Activated CD8-positive, alpha-beta memory T cell treated with anti-CD3 and anti-CD28 coated beads for 1 hour (primary cell): ENCODE measurements at places on chromosomes 2 and 18.

GRCh38 chr2:19592197-19592596, 233.8 kb upstream of the OSR1 start:
- DNase-seq = no peak

- DNase-seq = no peak
Measured at GRCh38 chr18:2855560-2856350, 8.9 kb downstream of the EMILIN2 start.

DNA sequence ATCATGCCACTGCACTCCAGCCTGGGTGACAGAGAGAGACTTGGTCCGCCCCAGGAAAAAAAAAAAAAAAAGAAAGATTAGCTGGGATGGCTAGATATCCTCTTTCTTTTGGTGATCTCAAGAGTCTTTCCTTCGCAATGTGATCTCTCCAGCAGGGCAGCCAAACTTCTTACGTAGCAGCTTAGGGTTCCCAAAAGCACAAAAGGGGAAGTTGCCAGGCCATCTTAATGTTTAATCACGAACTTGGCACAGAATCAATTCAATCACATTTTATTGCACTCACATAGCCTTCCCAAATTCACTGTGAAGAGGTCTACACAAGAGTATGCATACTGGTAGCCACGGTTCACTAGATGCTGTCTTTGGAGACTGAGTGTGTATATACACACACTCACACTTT, 53.1 kb downstream of the VIL1 start:
- no peak for DNase-seq

- no peak for DNase-seq
Measured at GRCh38 chr2:66532972-66533868, 98.3 kb downstream of the MEIS1 start.

GRCh38 chr18:57437402-57437765, 2.2 kb downstream of the ONECUT2 start:
- no peak for DNase-seq

GRCh38 chr2:196284144-196284844, 112.9 kb upstream of the STK17B start:
- no peak for DNase-seq

- no peak for DNase-seq
Measured at GRCh38 chr2:21358976-21359375, 235.2 kb downstream of the TDRD15 start.

DNA sequence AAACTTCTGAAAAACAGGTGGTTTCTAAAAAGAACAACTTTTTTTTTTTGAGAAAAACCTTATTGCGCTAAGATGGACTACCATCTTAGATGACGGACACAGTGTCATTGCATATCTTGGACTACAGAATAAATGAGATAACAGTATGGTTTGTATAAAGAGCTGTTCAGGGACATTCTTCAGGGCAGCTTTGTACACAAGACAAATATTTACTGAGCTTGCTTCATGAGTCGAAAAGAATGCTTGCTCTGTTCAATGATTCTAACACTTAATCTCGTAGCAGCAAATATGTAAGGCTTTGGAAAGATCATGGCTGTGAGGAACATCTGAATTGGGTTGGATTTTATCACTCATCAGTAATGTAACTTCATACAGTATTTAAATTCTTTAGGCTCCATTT, 282.5 kb upstream of the CWC22 start:
- DNase-seq = no peak
